T follicular helper cell (primary cell): ENCODE measurements at places on chromosomes 7 and 10.
A peak's percentile ranks its signal among the peaks of the same experiment; 100 is the strongest.

GRCh38 chr7:117231047-117231359 is 91.9 kb downstream of the WNT2 start:
- DNase-seq: no peak

DNA sequence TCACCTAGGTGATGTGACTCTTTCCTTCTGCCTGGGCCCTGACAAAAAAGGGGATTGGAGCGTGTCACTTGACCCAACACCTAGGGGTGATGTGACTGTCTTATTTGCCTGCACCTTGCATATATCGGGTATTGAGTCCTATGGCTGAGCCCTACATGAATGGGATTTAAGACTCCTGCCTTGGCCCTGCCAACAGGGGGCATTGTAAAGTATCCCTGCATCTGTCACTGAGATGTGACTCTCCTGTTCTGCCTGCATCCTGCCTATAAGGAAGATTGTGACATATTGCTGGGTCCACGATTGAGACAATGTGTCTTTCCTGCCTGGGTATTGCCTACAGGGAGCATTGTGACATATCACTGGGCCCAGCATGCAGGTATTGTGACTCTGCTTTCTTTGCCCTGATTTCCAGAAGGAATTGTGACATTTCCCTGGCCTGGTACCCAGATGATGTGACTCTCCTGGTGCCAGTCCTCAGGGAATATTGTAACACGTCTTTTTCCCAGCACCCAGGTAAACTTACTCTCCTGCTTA is 14.2 kb upstream of the ZNF107 start:
- no peak for DNase-seq

GRCh38 chr7:155918720-155919390 is 106.6 kb upstream of the SHH start:
- DNase-seq: no peak

GRCh38 chr7:129143724-129144094 is 798 bp upstream of the TSPAN33 start:
- no peak for DNase-seq

DNA sequence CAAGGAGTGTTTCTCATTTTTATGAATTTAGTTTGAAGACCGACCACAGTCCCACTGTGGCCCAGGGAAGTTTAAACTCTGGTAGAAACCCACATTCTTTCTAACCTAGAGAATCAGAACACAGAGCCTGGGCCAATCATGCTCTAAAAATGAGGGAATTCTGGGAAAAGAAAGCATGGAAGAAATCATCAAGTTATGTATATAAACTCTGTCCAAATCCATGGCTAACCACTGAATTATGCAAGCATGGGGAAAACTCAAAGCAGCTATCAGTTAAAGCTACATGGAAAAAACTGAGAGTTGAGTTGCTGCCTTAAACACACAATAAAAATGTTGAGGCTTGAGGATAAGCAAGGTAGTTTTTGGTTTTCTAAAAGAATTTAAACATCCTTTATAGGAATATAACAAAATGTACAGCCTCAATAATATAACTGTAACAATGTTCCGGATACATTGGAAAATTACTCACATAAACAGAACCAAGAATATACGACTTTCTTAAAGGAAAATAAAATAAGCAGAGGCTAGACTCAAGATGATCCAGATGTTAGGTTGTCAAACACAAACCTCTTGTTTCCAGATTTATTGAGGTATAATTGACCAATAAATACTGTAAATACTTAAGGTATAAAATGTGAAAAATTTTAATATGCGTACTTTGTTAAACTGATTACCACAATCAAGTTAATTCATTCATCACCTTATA is 311.2 kb upstream of the GNAI1 start:
- no peak for DNase-seq

DNA sequence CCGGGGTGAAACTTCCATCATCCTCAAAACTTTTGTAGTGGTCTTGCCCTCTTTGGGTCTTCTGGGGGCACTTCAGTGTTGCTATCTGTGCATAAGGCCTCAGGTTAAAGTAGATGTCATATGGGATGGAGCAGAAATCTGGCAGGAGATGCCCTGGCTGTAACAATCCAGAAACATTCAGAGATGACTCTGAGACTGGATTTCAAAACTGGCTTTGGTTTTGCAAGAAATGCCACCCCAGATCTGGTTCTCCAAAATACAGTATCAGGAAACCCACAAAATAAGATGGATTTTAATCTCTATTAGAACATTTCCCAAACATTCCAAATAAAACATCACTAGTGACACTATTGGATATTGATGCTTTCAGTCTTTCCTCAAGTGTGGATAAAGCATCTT is 191.5 kb downstream of the REEP3 start:
- DNase-seq: no peak

DNA sequence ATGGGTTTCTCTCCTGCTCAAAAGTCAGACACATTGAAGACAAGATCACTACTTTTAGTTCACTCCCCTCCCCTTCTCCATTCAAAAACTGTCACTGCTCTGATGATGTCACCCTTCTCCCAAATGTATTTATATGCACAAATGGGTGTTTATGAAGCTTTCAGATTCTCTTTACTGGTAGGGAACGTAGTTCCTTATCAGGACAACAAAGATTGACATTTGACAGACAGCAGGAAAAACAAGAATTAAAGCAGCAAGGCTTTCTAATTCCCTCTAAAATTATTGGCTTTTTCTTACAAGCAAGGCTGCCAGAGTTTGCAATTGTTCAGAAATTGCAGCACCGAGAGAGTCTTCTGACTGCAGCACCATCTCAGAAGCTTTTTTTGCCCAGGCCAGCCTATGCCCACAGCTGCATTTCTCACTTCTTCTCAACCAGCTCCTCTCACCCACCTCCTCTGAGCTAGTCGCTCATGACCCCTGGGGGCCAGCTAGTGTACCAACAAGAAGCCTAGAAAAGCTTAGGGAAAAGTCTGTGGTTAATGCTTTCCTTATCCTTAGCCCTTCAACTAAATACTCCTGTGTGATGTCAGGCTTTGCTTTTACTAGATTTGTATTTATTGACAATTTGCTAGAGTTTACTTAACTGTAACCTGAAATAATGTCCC is 265.1 kb downstream of the HTR7 start:
- DNase-seq: no peak

- DNase-seq: no peak
Observed at GRCh38 chr10:26508016-26508415, 69.9 kb downstream of the APBB1IP start.

GRCh38 chr7:79822620-79823240 is 311.9 kb upstream of the GNAI1 start:
- no peak for DNase-seq

DNA sequence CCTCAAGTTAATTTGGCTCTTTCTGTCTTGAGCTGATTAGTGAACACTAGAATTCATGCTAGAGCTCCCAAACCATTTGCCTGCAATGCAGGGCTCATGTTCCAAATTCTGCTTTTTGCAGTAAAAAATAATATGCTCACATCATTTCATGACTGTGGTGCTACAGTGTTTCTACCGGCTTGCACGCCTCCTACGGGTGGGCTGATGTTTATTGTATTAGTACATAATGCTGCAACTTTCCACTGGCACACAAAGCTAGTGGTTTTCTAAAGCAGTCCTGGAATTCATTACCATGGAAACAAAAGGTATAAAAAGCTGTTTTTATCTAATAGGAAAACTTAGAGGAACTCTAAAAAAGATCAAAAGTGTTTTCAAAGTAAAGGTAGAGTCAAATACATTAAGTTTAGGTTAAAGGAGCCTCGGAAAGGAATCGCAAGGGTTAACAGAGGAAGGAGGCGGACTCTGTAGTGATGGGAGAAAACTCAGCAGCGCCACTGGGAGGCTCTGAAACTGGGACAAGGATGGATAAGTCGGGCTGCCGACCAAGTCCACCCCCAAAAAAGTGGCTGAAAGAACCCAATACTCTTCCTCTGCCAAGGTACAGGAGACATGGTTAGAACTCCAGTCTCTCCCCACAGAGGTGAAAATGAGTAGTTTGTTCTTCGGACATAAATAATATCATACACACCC is 25.9 kb downstream of the GRM8 start:
- DNase-seq: no peak

DNA sequence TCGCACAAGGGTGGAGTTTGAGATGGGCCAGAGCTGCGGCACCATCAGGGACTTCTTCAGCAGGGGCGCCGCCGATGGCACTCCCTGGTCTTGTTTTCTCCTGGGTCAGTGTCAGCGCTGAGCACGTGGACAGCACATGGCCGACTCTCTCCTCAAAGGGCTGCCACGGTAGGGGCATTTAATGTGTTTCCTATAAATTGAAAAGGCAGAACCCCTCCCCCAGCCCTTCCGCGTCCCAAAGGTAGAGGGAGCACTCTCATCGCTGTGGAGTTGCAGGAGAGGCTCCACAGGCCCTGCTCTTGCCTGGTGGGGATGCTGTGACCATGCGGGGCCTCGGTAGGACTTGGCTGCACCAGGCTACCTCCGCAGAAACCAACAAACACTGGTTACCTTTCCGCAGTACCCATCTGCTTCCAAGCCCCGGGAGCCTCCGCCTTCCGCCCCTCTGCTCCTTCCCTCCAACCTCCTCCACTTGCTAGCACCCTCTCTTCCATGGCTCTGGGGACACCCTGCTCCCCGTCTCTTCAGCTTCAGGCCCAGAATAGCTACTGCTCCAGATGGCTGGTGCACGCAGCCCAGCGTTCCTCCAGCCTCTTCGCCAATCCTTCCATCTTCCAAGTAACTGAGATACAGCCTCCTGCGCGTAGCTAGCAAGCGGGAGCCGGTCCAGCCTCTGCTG is 166.3 kb upstream of the ADCY1 start:
- no peak for DNase-seq

DNA sequence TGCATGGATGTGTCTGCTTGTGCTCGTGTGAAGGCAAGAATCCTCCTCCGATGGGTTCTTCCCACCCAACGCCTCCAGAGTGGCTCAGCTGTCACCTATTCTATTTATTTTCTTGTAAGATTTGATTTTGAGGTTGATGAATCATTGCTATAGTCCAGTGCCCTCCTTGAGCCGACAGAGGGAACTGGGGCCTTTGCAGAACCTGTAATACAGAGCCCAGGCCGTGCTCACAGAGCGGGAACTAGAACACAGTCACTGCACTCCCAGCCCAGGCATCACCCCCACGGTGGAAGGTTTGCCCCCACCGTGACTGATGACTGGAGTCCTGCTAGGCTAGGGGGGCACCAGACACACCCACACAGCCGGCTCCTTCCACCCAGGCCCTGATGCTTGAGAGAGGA is 2.0 kb downstream of the RARRES2 start:
- no peak for DNase-seq

DNA sequence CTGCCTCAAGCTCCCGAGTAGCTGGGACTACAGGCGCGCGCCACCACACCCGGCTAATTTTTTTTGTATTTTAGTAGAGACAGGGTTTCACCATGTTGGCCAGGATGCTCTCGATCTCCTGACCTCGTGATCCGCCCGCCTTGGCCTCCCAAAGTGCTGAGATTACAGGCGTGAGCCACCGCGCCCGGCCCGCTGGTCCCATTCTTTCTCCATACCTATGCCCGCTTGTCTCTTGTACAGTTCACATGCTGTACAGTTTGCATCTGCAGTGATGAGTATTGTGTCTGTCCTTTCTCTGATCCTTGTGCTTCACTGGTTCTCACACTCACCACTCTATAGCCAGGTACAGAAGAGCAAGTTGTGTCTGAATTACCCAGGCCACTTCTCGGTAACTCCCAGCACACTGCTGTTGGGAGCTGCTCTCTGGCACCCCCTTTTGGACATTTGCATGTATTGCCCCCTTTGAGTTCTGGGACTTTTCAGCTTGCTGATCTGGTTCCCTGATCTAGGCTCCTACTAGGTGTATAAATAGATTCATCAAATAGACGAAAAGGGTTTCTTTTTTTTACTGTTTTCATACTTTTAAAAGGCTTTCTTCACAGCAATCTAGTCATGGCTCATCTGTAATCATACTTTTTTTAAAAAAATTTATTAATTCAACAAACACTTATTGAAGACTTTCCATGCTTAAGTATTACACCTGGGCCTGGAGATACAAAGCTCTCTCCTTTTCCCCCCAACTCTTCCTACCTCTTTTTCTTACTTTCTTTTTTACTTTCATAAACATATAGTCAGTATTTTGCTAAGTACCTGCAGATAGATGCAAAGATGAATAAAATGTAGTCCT is 53.5 kb downstream of the AOAH start:
- DNase-seq: peak; percentile 51

DNA sequence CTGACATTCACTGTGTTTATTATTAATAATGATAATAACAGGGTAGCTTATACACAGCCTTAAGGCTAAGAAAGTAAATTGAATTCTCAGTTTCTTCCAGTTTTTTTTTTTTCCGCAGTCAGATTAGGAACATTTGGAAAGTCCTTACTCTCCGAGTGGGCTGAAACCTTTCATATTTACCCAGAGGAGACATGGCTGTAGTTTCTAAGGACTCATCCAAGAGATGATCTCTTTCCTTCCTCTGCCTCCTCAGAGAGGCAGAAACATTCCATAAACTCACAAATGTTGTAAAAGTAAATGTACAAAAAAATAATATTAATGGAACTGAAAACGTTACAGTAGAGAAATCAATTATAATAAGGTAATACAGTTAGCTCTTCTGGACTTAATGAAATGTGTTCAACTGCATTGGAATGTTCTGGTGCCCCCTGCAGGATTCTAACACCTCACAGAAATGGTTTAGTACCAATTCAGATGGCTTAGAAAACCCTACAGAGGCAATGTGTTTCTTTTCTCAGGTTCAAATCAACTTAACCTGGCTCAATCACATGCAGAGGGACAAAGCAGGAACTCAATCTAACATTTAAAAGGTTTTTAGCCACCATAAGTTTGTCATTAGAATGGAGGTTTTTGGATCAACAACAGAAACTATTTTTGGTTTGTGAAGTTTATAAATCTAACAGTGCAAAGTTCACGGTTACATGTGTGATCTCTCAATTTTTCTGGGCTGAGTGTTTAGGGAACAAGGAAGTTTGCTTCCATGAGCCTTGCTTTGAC is 71.7 kb downstream of the ICA1 start:
- peak; percentile 55 for DNase-seq

- no peak for DNase-seq
Observed at GRCh38 chr10:80407812-80408241, 524 bp upstream of the PRXL2A start.

GRCh38 chr7:13945670-13946069 is 43.8 kb downstream of the ETV1 start:
- DNase-seq: no peak
